Dorsolateral prefrontal cortex (tissue), 122 donors: ENCODE measurements at places on chromosomes 6 and 20.
A peak's percentile ranks its signal among the peaks of the same experiment; 100 is the strongest.

GRCh38 chr6:34486106-34486740, 20.3 kb downstream of the PACSIN1 start:
- no peak for DNase-seq

DNA sequence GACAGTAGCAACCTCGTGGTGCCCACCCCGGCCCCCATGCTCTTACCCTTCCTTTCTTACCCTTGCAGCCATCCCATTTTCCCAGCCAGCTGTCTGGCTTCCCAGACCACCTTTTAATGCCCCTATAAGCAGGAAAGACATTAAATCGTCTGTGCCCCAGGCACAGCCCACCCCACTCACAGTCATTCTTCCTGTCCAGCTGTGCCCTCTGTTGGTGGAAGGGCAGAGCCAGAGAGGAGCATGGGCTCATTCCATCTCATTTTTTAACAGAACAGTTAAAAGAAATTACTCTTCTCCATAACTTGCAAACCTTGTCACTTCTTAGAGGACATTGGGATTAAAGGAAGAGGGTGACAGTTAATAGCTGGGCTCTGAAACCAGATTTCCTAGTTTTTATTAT, 240.5 kb downstream of the NRN1 start:
- DNase-seq = no peak

GRCh38 chr20:20847814-20848213, 135.4 kb upstream of the RALGAPA2 start:
- no peak for DNase-seq

DNA sequence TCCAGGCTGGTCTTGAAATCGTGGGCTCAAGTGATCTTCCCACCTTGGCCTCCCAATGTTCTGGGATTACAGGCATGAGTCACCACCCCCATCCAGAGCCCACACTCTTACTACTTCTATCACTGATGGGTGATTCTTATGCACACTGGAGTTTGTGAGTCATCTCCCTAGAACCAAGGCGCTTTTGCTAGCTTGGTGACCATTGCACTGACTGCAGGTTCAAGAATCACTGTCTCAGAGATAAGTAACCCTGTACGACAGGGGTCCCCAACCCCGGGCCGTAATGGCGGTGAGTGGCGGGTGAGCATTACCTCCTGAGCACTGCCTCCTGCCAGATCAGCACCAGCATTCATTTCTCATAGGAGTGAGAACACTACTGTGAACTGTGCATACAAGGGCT, 118.8 kb downstream of the MAP3K7 start:
- DNase-seq = no peak

- no peak for DNase-seq
These were observed 553.7 kb downstream of the CD83 start for GRCh38 chr6:14671261-14671681.

DNA sequence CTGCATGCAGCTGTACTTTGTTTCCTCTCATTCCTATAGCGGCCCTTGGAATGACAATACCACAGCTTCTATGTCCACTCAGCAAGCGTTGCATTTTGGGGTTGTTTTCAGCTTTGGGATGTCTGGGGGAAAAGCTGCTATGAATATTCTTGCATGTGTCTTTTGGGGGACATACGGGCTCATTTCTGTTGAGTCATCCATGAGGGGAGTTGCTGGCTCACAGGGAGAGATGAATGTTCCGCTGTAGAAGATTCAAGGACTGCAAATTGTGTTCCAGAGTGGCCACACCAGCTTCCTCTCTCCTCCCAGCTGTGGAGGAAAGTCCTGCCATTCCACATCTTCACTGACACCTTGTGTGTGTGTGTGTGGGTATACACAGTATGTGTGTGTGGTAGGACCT, 43.3 kb downstream of the TGM2 start:
- no peak for DNase-seq

- no peak for DNase-seq
These were observed 152.3 kb downstream of the ZFAND3 start for GRCh38 chr6:37971711-37972390.

GRCh38 chr6:13711324-13711732, 307 bp downstream of the RANBP9 start:
- no peak for DNase-seq

DNA sequence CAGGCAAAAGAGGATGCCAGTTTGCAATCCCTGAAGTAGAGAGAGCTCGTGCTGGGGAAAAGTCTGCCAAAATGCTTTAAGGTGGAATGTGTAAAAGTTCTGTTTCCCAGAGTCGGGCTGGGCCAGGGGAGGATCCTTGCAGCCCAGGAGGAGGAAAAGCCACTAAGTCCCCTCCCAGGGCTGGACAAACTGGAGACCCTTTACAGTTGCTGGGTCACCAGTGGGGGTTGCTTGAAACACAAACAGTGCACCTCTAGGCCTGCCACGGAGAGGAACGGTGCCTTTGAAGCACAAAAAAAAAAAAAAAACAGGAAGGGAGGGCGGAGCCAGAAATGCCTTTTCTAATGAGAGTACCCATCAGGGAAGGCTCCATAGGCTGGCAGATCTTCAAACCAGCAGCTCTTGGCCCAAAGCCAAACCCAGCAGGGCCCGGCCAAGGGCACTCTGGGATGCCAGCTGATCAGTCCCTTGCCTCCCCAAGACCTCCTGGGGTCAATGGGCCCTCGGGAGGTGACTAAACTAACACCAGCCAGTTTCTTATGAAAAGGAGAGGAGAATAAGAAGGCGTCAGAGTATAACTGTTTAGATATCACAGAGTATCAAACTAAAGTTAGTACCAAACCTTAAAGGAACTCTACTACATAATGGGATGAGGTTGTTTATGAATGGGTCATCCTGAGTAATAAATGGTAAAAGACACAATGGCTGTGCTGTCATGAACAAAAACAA, 23.7 kb downstream of the HLA-A start:
- DNase-seq = peak; percentile 48

DNA sequence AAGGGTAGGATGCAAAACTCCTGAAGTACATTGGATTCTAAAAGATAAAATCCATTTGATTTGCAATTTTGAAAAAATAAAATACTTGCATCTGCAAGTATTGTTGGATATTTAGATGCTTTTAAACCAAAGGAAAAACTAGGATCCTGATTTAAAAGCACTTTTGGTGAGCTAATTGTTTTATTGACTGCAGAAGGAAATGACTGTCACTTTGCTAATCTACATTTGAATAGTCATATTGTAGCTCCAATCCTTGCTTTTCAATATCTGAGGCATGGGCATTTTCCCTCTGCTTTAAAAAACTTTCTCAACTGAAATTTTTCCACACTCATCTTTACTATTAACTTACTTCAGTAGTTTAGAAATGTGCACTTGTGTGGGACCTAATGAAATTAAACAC, 74.1 kb downstream of the TRDN start:
- DNase-seq = no peak

- DNase-seq = no peak
These were observed 862.3 kb upstream of the FLRT3 start for GRCh38 chr20:15199698-15200097.

DNA sequence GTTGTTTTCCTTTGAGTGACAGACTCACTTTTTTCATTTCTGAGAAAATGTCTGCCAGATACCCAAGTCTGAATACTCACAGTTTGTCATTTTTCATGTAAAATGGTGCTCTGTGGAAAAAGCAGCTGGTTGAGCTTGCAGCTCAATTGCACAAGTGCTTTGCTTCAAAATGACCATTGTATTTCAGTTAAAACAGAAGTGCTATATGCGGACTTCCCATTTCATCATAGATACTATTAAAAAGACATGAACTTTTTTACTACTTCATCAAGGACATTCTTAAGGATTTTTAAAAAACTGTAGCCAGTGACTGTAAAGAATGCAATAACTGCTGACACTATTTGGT, 61.5 kb downstream of the KCNS1 start:
- no peak for DNase-seq

GRCh38 chr6:169953686-169954085, 202.3 kb downstream of the ERMARD start:
- no peak for DNase-seq

DNA sequence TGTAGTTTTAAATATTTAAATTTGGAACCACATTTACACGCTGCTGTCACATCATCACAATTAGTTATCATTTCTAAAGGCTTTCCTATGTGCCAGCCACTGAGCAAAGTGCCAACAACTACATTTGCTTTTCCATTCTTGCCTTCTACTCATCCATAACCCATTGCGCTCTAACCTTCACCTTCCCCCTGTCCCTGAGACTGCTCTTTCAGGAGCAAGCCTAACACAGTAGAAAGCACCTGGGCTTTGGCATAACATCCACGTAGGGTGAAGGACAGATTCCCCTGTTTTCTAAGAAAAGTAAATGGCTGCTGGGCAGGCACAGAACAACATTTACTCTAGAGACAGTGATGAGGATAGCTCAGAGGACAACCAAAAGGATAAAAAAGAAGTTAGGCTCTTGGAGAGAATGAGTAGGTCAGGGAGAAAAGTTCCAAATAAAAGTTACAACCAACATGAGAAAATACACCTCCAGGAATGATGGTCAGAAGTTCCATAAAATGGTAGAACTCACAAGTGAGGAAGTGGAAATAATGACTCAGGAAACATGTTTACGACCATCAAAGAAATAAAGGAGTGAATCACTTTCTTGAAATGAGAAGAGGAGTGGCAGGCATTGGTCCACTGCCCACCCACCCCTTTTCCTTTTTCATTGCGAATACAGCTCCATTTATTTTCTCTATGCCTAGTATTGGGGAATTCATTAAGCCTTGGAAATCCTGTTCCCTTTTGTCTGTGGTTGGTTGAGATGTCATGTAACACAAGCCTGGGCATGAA, 77.2 kb downstream of the PFDN4 start:
- DNase-seq = no peak

- DNase-seq = no peak
These were observed 141.9 kb upstream of the EXOC2 start for GRCh38 chr6:834866-835265.

DNA sequence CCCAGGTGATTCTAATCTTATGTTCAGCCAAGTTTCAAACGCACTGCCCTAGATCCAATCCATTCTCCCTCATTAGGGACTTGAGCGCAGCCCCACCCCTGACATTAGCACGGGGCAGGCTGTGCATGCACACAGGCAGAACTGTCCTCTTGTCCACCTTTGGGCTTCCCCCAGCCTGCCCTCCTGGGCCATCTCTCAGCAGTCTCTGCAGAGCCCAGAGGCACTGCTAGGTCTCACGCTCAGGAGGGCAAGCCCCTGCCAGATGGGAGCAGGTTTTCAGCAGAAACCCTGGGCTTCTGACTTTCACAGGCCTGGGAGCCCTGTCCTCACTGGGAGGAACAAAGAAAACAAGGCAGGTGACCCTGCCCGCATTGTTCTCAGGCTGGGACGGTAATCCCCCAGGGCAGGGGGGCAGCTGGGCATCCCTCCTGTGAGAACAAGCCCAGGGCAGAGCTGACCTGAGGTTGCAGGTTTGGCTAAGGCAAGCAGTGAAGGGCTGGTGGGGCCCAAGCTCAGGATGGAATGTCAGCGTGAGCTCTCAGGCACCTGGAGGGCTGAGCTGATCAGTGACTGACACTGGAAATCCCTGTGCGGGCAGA, 24.5 kb downstream of the KCNK5 start:
- no peak for DNase-seq

DNA sequence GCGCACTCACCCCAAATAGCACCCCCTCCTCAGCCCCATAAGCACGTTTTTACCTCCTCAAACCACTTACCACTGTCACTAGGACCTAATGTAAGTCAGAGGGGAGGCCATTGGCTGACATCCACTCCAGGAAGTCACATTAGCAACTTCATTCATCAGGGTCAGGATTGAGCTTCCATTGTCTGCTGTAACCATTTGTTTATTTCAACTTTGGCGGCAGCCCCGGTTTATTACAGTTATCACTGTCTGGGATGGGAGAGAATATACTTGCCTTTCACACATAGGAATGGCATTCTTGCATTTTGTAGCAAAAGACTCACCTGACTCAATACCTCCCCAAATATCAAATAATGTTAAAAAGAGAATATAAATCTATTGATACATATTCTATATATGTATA, 38.3 kb downstream of the MAFB start:
- DNase-seq = no peak

DNA sequence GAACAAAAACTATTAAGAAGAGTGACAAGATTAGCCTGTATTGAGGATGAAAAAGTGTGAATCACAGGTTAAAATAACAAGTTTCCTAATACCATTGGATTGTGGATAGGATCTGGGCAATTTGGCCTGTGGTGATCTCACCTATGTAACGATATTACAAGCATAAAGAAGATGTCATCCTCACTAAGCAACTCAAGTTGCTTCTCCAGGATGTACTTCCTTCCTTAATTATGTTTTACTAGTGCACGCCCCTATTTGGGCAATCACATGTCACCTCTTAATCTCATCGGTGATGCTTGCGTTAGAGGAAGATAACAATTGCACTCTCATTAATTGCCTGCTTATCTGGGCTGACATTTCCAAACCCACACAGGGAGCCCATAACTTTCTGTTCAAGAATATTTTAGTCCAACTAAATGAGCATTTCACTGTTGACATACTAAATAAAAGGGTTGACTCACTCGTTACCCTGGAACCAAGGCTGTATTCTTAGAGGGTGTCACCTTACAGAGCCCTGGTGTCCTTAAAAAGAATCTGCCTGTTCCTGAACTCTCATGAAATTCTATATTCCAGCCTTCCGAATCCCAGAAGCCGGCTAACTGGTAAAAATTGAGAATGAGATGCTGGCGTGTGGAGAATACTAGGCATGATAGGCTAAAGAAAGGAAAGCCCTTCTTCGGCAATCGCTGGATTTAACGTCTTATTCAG, 88.2 kb upstream of the ATXN1 start:
- no peak for DNase-seq

DNA sequence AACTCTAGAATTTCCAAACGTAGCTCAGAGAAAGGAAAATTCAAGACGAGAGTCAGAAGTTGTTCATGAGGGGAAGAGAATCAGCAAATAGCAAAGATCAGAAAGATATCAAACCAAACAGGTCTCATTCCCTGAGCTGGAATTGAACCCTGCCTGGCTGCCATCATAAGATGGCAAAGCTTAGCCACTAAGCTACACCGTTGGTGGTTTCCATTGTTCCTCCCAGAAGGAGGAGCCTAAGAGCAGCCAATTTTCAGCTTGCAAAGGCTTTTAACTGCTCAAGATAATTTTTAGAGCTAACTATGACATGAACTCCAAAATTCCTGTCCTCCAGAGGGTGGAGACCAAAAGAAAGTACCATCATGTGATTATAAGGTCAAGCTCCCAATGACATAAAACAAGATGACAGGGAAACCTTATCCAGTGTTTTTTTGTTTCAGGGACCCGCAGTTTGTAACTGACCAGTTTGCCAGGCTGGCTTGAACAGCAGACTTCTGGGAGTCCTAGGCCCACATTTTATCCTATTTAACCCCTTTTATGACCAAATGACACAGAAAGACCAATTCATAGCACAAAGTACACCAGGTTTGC, 55.9 kb downstream of the COL11A2 start:
- DNase-seq = no peak

GRCh38 chr6:170455335-170455979, 97.7 kb downstream of the PSMB1 start:
- no peak for DNase-seq
